ENCODE measurements at places on chromosomes 6 and 20. TPM values are rescaled to one million over a fixed set of nuclear protein-coding genes. Genes with fewer than 3 reads are reported as not detected.

FAM217A gene
- total RNA-seq, result not detected

DNA sequence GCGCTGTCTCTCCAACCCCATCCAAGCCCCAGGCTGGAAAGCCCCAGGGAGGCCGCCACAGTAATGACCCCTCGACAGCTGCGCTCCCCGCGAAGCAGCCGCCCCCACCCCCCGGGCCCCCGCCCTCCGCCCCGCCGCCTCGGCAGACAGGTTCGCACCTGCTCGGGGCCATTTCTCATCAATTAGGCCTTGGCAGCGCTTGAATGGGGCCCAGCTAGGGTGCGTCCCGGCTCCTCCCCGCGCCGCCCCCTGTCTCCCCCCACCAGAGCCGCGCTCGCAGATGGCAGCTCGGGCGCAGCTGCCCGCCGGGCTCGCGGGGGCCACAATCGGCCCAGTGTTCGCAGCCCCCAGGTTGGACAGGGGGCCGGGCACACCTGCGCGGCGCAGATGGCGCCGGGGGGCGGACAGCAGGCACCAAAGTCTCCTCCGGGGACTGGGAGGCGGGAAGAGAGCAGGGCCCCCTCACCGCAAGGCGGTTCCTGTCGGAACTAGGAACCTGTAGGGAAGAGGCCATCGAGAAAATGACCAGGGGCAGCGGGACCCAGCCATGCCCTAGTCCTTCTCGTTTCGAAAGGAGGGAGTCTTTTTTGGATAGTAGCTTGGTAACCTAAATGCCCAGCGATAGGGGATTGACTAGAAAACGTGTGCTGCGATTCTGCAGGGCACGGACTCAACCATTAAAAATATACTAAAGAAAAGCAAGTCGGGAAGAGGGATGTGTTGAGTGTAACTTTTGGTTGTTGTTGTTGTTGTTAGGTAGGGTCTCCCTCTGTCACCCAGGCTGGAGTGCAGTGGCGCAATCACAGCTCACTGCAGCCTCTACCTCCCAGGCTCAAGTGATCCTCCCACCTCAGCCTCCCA is 83.2 kb upstream of the EYA2 start:
- DNase-seq, result no peak

GRCh38 chr20:44109951-44110361 is 77.0 kb downstream of the JPH2 start:
- DNase-seq, result no peak

DNA sequence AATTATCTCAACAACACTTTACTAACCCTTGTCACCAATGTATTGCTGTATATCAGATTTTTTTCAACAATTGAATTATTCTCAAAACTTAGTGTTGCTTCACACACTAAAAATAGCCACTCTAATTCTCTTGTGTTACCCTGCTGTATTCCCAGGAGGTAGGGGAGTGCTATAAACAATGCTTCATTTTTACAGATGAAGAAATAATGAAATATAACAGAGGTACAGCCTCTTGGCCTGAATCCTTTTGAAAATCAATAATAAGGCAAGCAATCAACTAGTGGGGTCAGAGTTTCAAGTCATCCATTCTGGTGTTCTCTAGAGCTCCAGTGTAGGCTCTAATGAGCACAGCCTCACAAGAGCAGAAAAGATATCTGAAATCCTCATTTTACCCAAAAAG is 10.9 kb downstream of the HIVEP2 start:
- no peak for DNase-seq

Measured in chondrocyte (in vitro differentiated cells).